Activated CD4-positive, alpha-beta T cell treated with anti-CD3 and anti-CD28 coated beads, Interleukin-2, amount 50 U/mL, for 4 hours (primary cell): ENCODE measurements at places on chromosomes 3 and 15.

DNA sequence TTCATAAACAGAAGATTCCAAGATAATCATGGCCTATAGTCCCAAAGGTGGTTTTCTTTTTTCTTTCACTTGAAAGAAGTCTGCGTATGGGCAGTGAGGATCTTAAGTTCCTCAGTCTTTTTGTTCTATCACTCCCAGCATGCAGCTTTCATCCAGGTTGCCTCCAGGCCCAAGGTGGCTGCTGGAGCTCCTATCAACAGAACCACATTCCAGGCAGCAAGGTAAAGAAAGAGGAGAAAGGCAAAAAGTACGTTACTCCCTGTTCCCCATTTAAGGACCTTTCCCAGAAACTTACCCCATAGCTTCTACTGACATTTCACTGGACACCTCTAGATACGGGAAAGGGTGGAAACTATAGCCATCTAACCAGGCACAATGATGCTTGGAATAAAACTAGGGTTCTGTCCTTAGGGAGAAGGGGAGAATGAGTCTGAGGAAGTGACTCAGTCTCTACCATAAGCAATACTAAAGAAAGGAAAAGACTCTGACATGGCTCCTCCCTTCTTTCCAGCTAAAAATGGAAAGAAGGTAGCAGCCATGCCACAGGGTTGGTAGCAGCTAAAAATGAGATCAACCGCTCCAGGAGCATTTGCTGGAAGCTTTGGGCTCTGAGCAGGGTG is 313.9 kb upstream of the NR2E3 start:
- no peak for DNase-seq

DNA sequence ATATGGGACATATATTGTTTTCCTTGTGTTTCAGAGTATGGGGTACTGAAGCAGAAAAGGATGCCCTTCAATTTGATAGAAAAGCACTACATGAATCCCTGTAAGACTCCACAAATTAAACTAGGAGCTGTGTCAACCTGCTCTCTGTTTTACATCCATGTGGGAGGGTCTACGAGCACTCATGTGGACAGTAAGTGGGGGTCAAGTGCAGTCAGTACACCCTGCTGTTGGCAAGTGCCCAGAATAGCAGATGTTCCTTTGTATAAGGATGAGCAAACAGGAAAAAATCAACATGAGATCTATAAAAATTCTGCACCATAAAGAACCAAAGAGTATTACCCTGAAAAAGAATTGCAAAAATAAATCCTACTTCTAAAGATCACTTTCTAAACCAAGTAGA is 659.9 kb downstream of the SI start:
- DNase-seq = no peak

GRCh38 chr3:140571836-140572235 is 106.0 kb upstream of the TRIM42 start:
- DNase-seq = no peak

- no peak for DNase-seq
Measured at GRCh38 chr15:69787791-69788190, 309.9 kb downstream of the TLE3 start.

DNA sequence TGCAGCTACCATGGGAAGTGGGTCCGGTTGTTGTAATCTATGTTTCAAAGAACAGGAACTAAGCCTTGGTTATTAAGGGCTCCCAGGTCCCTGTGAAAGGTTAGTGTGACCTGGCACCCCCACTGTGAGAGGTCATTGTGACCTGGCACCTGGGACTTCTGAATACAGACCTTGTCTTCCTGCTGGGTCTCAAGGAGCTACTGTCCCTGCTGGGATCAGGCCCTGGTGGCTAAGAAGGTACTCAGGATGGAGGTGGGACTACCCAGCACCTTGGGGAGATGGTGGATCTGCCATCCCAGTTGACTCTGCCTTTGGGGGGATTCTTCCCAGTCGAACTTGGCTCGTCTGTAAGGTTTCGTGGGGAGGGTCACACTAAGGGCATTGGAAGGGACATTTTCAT is 10.3 kb upstream of the SLCO2A1 start:
- DNase-seq = no peak

GRCh38 chr3:161212906-161213305 is 8.2 kb upstream of the NMD3 start:
- DNase-seq = no peak

DNA sequence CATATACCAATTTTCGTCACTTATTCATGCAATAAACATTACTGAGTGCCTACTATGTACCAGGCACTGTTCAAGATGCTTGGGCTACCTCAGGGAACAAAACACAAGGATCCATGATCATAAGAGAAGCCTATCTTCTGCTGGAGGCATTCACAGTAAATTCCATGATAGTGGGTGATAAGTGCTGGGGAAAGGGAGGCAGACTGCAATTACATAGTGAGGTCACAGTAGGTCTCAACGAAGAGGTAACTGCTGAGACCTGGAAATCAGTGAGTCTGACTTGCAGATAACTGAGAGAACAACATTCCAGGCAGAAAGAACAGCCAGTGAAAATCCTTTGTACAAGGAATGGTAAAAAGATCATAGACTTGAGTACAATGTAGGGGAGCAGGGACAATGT is 33.6 kb downstream of the RAF1 start:
- no peak for DNase-seq

DNA sequence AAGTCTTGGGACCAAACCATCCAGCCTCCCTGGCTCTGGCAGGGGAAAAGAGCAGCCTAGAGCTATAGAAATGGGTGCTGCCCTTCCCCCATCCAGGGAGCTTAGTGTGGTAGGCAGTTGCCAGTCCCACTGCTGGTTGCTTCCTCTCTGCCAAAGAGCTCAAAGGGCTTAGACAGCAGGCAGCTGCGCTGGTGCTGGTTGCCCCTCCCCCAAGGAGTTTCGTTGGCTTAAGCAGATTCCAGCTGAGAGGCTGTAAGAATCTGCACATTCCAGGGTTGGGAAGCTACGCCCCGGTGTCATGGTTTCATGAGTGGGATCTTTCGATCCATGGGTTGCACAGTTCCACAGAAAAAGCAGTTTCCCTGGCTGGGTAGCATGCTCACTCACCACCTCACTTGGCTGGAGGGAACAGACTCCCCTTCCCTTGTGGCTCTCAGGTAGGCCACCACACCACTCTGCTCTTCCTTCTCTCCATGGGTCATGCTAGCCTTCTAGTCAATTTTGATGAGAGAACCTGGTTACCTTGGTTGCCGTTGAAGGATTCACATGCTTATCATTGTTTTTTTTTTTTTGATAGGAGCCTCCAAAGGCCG is 195.1 kb downstream of the EPHA6 start:
- no peak for DNase-seq

DNA sequence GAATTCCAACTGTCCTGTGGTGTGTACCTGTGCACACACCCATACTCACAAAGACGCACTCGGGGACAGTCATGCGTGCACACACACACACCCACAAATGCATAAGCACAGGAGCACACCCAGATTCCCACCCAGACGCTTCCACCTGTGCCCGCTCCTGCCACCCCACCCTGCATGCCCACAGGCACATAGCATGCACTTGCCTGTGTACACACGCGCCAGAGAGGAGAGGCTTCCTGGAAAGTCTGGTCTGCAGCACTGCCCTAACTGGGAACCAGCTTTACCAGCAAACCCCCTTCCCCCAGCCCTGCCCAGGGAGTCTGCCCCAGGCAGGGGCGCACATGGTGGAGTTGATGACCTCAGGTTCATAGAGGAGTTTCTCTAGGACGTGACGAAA is 246.2 kb downstream of the UACA start:
- no peak for DNase-seq

DNA sequence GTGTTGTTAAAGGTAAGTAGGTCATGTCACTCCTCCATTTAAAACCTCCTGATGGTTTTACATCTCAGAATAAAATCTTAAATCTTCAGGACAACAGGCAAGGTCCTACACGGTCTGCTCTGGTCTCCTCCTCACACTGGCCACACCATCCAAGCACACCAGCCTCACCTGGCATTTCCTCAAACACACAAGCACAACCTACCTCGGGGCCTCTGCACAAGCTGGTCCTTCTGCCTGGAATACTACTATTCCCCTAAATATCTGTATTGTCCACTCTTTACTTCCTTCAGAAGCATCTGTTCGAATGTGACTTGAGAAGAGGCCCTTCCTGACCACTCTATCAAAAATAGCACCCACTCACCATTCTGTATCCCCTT is 1.8 kb downstream of the GORASP1 start:
- DNase-seq = no peak

DNA sequence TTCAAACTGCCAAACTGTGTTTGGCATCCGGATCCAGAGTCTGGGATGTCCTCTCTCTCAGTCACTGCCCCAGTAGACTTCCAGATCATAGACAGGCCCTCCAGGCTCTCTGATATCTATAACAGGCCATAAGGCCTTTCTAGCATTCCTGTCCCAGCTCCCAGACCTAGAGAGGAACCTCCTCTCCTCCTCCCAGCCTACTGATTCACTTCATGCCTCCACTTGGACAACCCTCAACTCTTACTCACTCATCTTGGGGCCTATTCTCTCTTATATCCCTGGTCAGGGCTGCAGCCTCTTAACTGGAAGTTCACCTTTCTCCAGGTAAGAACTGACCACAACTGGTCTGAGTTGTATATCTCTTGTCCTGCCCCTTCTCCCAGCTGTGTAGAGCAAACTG is 253.7 kb upstream of the TRIM42 start:
- DNase-seq = no peak

DNA sequence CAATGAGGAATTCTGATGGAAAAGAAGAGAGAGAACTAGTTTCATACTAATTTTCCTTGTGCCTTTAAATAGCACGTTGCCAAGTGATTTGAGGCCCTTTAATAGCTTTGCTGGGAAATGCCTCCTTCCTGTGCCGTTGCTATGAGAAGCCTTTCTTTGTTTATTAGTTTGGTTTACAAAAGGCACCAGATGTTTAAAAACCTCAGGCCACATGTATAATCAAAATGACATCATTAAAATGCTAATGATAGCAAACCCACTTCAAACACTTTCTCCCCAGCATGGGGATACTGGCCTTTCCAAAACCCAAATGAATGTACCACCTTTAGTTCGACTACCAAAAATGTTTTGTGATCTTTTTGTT is 50.0 kb upstream of the TBC1D23 start:
- DNase-seq = no peak

DNA sequence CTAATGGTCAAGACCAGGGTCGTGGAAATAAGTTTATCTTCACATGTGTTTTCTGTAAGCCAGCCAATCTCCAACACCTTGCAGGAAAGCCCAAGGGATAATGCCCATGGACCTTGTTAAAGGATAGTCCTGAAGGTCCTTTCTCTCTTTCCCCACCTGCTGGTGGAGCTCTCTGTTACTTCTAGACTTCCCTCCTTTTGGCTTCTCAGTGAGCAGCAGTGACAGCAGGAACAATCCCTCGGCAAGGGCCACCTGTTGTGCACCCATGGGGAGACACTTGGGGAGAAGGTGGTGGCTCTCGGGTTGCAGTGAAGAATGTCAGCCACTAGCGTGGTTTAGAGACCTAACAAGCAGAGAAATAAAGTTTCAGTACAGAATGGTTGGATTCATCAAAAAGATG is 84.0 kb upstream of the OSBPL11 start:
- no peak for DNase-seq

DNA sequence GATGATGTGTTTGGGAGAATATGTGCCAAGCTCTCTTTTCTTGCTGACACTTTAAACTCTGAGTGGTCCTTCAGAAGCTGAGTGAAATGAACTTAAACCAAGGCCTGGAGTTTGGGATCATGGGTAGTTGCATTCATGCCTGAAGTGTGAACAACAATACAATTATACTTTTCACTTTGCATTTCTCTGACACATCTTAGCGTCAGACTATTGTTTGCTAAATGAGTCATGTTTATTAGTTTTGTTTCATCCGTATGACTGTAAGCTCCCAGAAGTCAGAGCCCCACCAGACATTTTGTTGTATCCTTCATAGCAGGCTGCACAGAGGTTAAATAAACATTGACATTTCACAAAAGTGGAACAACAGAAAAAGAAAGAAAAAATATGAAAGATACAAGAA is 542.6 kb downstream of the TUSC7 start:
- no peak for DNase-seq

DNA sequence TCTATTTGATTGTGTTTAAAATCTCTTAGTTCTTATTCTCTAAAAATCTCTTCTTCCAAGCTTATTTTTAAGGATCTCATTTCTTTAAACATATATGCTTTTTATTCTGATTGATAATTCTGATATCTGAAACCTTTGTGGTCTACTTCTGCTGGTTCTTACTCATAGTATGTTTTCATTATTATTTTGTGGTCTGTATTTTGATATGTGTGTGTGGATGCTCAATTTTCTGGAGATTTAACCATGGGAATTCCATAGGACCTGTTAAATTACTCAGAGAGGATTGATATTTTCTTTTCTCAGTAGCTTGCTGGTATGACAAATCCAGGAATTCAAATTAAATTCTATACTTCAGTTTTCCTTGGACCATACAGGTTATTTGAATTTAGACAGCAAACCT is 14.7 kb upstream of the HHLA2 start:
- no peak for DNase-seq

DNA sequence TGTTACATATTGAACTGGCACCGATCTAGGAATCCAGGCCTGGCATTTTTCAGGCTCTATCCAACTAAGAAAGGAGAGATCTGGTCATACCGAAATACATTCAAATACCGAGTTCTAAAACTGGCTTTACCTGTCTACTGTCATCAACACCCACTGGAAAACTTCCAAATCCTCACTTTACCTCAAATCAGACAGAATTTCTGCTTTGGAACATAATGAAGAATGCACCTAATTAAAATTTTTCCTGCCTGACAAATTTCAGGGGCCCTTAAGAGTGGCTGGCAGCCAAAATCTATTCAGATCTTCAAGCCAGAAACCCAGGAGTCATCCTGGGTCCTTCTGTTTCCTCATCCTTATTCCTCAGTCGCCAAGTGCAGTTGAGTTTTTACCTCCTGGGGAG is 198.6 kb upstream of the FEZF2 start:
- no peak for DNase-seq

- no peak for DNase-seq
Measured at GRCh38 chr3:185844051-185844450, 19.2 kb upstream of the IGF2BP2 start.

- no peak for DNase-seq
Measured at GRCh38 chr3:104916971-104917370, 449.7 kb upstream of the ALCAM start.
